ENCODE measurements at places on chromosomes 4 and X.
A peak's percentile ranks its signal among the peaks of the same experiment; 100 is the strongest.

DNA sequence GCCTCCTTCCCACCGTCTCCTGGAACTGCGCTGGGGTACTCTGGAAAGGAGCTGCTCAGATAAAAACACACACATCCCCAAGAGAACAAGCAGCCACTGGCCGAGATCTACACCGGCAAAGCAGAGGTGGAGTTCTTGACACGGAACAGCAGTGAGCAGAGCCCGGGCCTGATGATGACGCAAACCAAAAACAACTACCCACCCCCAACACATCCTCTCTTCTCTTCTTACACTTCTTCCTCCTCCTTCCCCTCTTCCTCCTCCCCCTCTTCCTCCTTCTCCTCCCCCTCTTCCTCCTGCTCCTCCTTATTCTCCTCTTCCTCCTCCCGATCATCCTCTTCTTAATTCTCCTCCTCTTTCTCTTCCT, 4.6 kb downstream of the PNMA5 start:
- DNase-seq, result no peak

- no peak for DNase-seq
Measured at GRCh38 chr4:110854021-110854678, 231.3 kb upstream of the PITX2 start.

DNA sequence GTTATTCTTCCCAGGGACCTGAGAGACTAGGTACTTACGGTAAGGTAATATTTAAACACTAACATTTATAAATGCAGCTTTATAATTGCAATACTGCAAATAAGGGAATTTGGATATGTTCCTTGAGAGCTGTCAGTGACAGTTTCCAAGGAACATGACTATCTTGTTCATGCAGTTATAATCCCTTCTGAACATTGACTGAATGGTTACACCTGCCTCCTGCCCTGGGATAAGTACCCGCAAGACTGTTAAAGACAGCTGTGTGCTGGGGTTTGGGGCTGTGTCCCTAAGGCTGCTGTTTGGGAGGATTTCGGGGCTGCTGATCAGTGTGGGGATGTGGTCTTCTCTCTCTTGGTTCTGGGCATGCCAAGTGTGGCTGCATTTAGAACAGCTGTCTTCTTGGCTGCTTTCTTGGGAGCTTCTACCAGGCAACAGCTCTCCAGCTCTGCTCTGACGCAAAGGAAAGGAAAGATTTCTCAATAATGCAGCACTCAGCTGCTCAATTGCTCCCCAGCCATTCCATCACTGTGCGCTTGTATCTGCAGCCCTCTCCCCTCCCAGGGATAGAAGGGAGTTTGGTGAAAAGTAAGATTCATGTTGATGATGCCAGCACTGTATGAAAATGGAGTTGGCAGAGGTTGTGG, 298.8 kb upstream of the TAPT1 start:
- DNase-seq, result no peak

DNA sequence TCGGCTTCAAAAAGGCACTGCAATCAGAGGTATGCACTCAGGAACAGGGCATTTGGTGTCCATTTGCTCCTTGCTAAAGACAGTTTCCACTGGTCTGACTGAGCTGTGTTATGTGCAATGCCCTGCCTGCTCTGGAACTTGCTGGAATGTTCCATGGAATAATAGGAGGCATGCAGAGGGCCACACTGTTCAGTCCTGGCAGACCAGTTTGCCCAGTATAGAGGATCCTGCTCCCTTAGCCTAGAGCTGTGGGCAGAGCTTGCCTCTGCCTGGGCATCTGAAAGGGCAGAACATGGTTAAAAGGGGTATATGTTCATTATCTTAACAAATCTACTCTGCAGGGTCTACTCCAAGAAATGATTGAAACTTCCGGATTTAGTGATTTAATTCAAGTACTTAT, 27.8 kb upstream of the CD99L2 start:
- DNase-seq, result no peak

DNA sequence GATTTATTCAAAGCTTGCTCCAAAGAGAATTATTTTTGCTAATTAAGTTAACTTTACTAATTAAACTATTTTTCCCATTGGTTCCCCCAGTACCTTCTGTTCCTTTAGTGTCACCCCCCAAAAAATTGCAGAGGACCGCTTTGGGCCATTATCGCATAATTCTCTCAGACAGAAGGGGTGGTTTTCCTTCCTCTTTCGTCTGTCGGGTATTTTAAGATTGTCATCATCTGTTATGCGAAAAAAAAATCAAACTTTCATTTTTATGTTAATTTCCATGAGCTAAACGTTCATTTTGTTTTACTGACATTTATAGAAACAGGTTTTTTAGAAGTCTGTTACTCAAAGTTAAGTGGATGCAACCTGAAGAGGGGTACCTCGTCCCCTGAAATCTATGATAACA, 76.2 kb upstream of the DDX3X start:
- no peak for DNase-seq

GRCh38 chrX:1462596-1463251, 10.0 kb upstream of the ASMTL start:
- no peak for DNase-seq

- no peak for DNase-seq
Measured at GRCh38 chrX:119017077-119017476, 42.7 kb downstream of the LONRF3 start.

DNA sequence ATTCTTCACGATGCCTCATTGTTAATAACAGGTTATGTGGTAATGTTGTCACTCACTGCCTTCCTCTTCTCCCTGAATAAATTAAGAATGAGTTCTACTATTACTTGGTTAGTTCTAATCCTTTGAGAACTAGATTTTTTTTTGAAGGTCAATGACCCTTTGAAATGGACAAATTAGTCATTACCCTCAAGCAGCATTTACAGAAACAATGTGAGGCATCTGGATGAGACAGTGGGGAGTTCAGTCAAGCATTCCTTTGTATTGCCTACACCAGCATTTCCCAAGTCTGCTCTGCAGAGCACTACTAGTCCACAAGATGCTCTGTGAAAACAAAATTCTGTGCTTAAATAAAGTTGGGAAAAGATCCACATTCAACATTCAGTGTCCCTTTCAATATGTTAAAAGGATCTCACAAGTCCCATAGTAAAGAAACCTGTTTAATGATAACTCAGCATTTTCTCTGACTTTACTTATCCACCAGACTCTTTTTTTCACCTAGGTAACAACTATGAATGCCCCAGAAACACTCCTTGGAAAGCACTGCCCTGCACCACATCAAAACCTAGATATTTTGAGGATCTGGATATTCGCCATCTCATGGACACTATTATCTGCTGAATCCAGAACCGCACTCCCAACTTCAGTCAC, 60.6 kb downstream of the CHRDL1 start:
- DNase-seq, result no peak

GRCh38 chr4:101205916-101206315, 141.4 kb downstream of the PPP3CA start:
- no peak for DNase-seq

DNA sequence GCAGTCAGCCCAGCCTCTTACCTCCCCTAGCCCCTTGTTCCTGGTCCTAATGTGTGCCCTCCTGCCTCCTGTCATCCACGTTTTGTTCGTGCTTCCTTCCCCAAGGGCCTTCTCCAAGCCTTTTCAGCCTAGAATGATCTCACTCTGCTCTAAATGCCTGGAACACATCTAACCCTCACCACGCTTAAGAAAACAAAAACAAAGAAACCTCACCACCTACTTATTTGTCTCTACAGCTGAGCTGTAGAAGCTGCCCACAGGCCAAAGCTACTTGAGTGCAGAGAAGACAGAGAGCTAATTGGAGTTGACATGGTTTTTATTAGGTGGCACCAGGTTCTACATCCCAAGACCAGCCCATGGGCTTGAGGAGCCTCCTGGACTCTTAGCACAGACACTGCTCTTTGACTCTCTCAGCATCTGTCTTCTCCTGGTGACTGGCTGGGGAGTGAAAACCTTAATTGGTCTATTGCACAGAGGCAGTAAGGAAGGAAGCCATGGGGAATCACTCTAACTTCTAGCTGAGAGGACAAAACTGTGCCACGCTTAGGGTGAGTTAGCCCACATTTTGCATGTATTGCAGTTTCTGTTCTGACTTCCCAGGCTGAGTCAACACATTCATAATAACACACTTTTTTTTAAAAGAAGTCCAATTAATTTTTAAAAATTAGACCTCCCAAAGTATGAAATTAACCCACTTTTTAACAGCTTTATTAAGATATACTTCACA, 52.3 kb upstream of the PDK3 start:
- no peak for DNase-seq

- no peak for DNase-seq
Measured at GRCh38 chr4:80385397-80386280, 50.1 kb downstream of the CFAP299 start.

GRCh38 chr4:85408301-85408700, 66.6 kb upstream of the ARHGAP24 start:
- DNase-seq, result no peak

- no peak for DNase-seq
Measured at GRCh38 chr4:137471895-137472294, 60.4 kb downstream of the PCDH18 start.

GRCh38 chr4:169345316-169345721, 74.6 kb upstream of the SH3RF1 start:
- DNase-seq, result peak; percentile 48

DNA sequence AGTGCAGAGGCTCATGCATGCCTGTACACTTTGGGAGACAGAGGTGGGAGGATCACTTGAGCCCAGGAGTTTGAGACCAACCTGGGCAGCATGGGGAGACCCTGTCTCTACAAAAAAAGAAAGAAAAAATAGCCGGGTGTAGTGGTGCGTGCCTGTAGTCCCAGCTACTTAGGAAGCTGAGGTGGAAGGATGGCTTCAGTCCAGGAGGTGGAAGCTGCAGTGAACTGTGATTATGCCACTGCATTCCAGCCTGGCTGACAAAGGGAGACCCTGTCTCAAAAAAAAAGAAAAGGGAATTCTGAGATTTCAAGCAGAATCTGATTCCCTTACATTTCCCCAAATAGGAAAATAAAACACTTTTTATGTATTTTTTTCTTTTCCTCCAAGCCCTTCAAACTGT, 83.5 kb downstream of the SYNPO2 start:
- no peak for DNase-seq

DNA sequence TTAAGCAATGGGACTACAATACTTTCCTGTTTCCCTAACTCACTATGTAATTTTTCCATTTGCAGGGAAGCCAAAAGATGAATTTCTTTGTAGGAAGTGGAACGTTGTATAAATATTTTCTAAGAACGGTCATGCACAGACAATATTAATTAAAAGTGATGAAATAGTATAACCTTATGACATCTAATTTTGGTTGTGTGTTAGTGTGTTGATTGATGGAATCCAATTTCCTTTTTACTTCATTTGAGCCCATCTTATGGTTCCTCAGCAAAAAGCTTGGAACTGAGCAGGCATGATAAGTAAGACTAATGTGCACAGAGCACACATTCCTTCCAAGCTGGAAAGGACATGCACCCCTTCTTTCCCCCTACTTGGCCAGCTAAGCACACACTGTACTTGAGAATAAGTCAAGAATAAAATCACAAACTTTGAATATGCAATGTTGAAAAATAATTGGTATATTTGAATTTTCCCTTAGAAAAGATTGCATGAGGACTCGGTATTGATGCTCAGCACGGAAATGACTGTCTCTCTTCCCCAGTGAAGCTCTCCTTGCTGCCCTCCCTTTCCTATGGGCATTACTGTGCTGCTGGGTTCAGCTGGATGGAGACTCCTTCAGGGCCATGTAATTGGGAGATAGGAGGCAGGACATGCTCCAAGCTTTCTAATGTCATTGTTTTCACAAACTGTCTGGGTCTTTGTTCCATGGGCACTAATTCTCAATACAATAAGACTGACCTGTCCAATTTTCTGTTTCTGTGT, 19.2 kb upstream of the PDLIM3 start:
- DNase-seq, result no peak

- DNase-seq, result no peak
Measured at GRCh38 chr4:155578219-155578618, 88.4 kb upstream of the GUCY1A1 start.

DNA sequence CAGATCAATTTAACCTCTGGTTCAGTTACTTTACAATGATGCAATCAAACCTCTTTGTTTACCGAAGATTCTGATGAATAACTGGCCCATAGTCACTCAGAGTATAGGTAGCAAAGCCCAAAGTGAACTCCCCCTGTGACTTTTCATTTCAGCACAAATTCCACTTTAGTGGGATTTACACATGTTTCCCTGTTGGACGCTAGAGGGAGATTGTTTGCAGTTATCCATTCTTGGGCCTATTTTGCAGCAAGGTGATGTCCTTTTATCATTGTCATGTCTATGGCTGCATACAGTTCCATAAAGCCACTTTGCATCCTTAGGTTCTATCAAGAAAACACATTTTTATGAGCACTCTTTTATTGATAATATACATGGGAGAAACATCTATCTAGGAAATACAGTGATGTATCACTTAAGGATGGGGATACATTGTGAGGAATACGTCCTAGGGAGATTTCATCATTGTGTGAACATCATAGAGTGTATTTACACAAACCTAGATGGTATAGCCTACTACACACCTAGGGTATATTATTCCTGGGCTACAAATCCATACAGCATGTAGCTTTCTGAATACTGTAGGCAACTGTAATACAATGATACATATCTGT, 14.5 kb upstream of the DKK2 start:
- DNase-seq, result no peak

DNA sequence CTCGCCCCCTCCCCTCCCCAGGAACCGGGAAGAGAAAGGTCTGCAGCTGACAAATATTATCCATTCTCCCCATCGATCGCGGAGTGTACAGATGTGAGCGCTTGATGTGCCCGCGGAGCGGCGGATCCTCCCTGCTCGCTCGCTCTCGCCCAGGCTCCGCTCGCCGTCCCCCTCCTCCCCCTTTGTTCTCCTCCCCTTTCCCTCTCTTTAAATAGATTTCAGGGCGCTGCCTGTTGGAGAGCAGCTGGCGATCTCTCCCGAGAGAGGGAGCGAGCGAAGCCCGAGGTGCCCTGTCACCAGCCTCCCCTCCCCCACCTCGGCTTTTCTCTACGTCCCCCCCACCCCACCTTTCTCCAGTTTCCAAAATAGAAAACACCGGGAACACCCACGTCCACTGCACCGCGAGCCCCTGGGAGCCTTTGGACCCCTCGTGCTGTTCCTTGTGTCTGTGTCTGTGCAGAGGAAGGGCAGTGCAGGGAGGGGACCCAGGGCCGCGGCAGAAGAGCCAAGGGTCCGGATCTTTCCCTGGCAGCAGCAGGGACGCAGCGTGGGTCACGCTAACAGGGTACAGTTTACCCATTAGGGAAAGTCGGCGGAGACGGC, 56.6 kb upstream of the BCOR start:
- DNase-seq, result peak; percentile 15

Data from caudate nucleus (tissue), 63 donors.